Activated T-cell treated with anti-CD3 and anti-CD28 coated beads for 48 hours (primary cell): ENCODE measurements at places on chromosomes 4 and X.

GRCh38 chrX:44874420-44875184 lies 1.6 kb downstream of the KDM6A start:
- no peak for DNase-seq

- DNase-seq, result no peak
These were observed 66.1 kb downstream of the SNX25 start for GRCh38 chr4:185275501-185275900.

DNA sequence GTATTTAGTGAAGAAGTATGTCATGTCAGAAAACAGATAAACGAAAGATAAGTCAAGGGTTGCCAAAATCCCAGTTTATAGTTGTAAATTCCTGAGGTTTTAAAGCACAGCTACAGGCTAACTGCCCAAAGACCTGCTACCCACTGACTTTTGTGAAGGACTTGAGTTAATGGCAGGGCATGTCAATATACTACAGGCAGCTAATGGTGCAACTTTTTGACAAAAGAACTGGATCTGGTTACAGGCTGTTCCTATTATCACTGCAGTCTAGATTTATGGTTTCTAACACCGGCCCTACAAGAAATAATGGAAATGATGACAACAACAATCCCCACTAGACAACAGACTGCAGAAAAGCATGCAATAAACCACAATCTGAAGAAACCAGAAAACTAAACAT lies 6.4 kb downstream of the SCML2 start:
- DNase-seq, result no peak

DNA sequence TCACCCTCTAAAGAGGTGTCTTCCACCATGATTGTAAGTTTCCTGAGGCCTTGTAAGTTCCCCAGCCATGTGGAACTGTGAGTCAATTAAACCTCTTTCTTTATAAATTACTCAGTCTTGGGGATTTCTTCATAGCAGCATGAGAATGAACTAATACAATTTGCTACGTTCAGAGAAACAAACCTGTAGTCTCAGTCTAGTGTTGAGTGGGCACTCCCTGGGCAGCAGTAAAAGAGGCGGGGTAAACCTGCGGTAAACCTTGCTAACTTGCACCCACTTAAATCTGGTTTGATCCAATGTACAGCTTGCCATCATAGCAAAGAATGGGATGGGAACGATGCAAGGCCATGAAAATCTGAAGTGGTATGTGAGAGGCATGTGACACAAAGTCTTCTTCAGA lies 22.4 kb downstream of the GRXCR1 start:
- no peak for DNase-seq

DNA sequence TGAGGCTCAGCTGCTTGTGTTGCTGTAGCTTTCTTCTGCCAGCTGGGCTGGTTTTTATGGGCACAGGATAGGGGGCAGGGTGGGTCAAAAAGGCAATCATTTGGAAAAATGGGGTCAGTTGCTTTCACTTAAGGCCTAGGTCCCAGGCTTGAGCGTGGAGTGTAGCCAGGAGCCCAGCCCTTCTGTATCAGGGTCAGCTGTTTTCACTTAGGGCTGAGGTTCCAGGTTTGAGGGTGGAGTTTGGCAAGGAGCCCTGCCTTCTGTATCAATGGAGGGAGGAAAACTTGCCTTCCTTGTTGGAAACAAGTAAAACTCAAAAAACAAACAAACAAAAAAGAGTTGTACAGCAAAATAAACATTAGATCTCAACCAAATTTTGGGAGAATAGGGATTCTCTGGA lies 37.0 kb upstream of the UGT8 start:
- DNase-seq, result no peak

DNA sequence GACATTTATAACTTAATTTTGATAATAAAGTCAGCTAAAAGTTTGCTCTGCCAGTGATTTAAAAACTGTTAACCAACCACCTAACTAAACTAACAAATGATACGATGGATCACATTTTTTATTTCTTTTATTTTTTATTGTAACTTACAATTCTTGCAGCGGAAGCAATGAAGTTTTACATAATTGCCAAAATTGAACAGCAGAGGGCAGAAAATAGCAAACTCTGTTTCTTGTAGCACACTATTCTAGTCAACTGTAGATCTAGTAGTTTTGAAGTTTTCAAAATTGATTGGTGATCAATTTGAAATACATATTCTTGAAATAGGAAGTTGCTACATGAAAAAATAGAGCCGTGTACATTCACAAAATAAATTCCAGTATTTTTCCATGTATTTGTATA lies 2.8 kb upstream of the GRIA2 start:
- DNase-seq, result no peak

DNA sequence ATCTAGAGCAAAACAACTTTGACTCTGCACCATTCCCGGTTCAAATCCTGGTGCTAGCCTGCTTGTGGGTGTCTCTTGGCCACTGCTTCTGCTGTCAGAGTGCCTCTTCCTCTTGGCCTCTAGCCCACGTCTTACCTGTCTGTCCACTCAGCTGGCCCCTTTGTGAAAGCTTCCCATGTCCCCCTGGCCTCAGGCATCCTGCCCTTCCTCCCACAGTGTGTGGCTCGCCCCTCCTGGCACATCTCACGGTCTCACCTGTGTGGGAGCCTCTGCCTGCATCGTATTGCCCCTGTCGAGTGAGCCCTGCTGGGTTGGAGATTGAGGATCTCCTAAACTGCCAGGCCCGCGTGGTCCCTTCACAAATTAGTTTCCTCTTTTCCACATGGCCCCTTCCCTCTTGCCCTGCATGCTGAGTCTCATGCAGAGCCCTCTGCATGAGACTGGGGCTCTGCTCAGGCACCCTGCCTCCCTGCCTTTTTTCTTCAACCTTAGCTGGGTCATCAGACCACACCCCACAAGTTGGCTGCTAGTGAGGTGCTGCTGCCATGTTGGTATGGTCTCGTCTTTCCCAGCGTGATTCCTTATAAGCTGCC lies 53.7 kb upstream of the TADA2B start:
- no peak for DNase-seq
